Activated CD8-positive, alpha-beta T cell treated with anti-CD3 and anti-CD28 coated beads for 36 hours (primary cell): ENCODE measurements at places on chromosomes 3 and 15. TPM values are rescaled to one million over a fixed set of nuclear protein-coding genes. Genes with fewer than 3 reads are reported as not detected.

The IL17RB gene
- not detected for total RNA-seq

The CGNL1 gene
- not detected for total RNA-seq

The MUC20 gene
- total RNA-seq, result 0.65 TPM

The B4GALT4 gene
- total RNA-seq, result 15.2 TPM

The MYL3 gene
- total RNA-seq, result not detected

The SAMD7 gene
- not detected for total RNA-seq

The FOXB1 gene
- total RNA-seq, result 0.13 TPM

The DISP2 gene
- total RNA-seq, result 0.20 TPM

The OIP5 gene
- 13.6 TPM for total RNA-seq

The NR1I2 gene
- 1.0 TPM for total RNA-seq

The CNTN4 gene
- not detected for total RNA-seq

- DNase-seq, result peak; percentile 4
Observed at GRCh38 chr3:150840802-150841515, 64.3 kb downstream of the MINDY4B start.

- no peak for DNase-seq
Observed at GRCh38 chr3:149377408-149378364, at the start of gene TM4SF1. Gene TM4SF1, minus strand, starts transcription at chr3:149377649. Its CDS starts 102 bp downstream, at chr3:149377547.

- no peak for DNase-seq
Observed at GRCh38 chr3:194610689-194611088, 22.5 kb downstream of the TMEM44 start.

DNA sequence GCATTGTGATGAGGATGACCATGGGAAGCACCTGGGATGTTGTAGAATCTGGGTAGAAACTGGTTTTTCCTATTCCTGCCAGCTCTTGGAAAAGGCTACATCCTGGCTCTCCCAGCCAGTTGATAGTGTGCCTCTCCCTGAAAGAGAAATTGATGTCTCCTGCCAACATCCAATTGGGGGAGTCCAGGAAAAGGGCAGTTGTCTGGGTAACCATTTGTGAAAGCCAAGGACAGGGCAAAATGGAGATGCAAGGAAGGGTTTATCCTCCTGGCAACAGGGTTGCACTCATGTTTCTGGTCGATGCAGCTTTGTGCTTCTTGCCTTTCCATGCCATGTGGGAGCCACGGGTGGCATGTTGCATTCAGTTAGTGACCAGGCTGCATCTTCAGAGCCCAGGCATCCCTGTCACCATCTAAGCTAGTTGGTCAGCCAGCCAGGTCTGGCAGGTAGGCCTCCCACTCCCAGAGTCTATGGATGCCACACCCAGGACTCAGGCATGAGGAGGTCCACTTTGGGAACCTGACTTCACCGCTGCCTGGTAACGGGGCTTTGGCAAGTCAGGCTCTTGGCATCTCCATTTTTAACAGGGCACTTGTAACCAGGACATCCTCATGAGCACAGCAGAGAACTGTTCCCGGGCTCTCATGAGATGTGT is 153.5 kb downstream of the DNAJB8 start:
- DNase-seq, result no peak

GRCh38 chr3:22916933-22917332 is 286.2 kb upstream of the UBE2E2 start:
- no peak for DNase-seq

- no peak for DNase-seq
Observed at GRCh38 chr3:12878141-12878574, 36.8 kb upstream of the RPL32 start.

DNA sequence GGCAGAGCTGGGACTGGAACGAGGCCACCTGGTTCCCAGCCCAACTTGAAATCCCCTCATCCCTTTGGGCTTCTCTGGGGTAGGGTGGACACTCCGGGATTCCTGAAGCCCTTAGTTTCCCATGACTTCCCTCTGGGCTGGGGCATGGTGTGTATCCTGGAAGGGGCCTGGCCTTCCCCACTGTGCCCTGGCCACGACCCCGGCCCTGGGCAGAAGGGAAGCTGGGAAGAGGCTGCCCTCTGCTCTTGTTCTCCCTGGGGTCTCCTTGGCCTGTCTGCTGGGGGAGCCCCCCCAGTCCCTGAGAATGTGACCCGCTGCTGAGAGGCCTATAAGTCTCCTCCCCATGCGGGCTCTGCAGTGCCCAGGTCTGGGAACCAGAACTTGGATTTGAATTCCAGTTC is 104.9 kb downstream of the LINGO1 start:
- no peak for DNase-seq

DNA sequence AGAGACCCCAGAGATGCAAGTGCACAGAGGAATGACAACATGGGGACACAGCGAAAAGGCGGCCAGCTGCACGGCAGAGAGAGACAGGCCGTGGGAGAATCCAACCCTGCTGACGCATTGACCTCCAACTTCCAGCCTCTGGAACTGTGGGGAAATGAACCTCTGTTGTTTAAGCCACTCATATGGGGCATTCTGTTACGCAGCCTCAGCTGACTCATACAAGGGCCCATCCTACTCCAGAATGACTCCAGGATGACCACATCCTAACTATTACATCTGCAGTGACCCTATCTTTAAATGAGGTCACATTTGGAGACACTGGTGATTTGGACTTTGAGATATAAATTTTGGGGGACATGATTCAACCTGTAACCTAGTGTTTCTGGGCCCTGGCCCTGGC is 44.0 kb downstream of the KLF15 start:
- DNase-seq, result no peak

DNA sequence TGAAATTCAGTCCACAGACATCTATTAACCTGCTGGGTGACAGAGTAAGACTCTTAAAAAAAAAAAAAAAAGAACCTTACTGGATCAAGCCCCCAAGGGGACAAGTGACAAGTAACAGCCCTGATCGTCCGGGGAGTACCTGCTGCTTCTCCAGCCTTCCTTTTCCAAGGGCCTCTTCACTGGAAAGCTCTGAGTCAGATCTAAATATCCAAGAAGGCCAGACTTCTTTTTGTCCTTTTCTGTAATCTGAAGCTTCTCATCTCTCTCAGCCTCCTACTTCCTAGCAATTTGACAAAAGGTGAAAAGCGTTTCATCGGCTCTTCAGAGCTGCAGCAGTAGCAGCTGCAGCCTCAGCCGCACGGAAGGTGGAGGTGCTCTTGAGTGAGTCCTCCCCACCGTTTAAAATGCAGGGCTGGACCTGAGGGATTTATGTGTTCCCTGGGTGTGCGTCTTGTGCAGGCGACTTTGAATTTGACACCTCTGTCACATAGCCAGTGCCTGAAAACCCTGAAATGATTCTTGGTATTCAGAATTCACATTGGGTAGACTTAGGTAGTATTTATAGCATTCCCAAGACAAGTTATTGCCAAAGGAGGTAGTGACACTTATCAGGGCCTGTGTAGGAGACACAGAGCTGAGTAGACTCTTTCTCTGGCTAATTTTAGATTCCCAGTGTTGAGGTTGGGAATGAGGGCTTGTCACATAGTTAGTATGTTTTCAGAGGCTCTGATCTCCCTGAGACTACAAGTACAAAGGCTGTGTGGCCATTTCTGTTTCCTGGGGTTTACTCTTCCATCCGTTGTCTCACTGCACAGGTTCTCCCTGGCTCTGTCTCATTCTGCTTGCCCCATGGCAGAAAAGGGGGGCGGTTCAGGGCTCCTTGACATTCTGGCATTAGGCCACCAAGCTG is 291.2 kb upstream of the C2CD4B start:
- DNase-seq, result no peak

GRCh38 chr3:61311044-61311443 is 59.8 kb upstream of the FHIT start:
- no peak for DNase-seq

- DNase-seq, result peak; percentile 35
Observed at GRCh38 chr3:187746442-187747281, 1.4 kb upstream of the BCL6 start.

- no peak for DNase-seq
Observed at GRCh38 chr3:7669641-7670040, 808.7 kb downstream of the GRM7 start.

DNA sequence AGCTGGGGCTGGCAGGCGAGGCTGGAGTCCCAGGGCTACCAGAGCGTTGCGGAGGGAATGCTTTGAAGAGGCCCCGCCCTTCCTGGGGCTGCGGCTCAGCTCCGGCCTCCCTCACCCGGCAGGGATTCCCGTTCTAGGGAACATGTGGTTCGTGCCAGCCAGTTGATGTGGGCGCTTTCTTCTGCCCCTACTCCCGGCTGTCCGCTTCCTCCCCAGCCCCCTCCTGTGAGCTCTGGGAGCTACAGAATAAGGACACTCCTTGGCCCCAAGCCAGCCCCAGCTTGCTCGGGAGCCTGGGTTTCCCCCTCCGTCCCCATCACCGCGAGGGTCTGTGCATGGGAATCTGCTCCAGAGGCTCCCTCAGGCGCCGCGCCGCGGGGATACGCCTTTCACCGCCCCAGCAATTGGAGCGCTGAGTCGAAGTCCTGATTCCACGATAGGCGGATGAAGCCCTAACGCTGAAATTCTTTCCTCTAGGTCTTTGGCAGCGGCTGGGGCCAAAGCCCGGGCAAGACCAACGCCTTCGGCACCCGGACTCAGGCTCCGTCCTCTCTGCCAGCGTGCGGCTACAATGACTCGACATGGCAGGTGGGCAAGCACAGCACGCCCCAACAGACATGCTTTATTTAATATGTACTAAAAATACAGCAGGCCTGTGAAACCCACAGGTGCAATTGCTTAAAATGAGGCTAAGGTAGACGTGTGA is 69.5 kb downstream of the KLF15 start:
- DNase-seq, result no peak

GRCh38 chr3:120604784-120605183 is 8.6 kb downstream of the NDUFB4 start:
- no peak for DNase-seq

DNA sequence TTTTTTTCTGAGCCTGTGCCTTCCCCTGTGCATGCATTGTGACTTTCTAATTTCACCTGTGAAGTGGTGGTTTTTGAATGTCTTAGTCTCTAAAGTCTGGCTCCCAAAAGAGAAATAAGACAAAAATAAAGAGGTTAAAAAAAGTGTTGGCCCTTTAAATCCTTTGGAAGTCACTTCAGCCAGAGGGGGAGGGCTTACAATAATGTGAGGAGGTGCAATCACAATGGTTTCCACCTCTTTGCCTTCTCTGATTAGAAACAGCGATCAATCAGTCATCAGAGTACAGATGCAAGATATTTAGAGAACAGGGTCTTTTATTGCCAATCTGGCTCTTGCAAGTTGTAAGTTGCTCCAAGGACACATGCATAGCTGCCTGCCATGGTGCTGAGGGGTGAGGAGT is 64.1 kb upstream of the GCSAM start:
- no peak for DNase-seq

DNA sequence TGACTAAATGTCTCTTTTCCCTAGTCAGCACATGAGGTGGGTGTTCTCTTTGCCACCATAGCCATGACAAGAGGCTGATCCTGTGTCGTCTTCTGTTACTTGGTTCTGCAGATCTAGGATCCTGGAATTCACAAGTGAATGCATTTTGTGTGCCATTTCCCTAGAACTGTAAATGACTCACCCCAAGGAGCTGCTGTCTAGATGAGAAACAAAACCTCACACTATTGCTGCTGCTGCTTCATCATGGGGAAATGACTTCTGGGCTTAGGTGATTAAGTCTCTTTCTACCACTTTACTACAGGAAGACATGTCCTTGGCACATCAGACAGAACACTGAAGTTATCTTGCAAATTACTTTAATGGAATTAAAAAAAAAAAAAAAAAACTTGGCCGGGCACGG is 54.9 kb downstream of the SLCO3A1 start:
- no peak for DNase-seq

GRCh38 chr15:78341057-78341987 is 1.2 kb downstream of the CRABP1 start:
- no peak for DNase-seq

DNA sequence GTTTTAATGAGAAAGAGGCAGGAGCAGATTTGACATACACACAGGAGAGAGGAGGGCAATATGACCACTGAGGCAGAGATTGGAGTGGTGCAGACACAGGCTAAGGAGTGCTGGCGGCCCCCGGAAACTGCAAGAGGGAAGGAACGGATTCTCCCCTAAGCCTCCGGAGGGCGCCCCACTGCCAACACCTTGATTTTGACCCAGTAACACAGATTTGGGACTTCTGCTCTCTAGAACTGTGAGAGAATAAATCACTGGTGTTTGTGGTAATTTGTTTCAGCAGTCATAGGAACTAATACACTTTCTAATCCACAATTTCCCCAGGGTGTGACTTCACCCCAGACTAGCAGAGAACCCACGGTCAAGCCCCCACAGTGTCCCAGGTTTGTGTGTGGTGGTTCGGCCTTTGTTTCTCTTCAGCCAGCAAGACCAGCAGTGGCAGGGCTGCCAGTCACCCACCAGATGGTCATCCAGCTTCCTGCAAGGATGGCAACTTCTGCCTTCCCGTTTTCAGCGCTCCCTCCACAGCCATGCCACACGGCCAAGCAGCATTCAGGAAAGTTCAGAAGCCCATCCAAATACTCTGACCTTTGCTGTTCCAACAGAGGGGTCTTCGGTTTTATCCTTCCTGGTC is 23.6 kb upstream of the TSPAN3 start:
- peak; percentile 34 for DNase-seq

GRCh38 chr3:153809097-153809496 is 312.1 kb upstream of the ARHGEF26 start:
- no peak for DNase-seq

DNA sequence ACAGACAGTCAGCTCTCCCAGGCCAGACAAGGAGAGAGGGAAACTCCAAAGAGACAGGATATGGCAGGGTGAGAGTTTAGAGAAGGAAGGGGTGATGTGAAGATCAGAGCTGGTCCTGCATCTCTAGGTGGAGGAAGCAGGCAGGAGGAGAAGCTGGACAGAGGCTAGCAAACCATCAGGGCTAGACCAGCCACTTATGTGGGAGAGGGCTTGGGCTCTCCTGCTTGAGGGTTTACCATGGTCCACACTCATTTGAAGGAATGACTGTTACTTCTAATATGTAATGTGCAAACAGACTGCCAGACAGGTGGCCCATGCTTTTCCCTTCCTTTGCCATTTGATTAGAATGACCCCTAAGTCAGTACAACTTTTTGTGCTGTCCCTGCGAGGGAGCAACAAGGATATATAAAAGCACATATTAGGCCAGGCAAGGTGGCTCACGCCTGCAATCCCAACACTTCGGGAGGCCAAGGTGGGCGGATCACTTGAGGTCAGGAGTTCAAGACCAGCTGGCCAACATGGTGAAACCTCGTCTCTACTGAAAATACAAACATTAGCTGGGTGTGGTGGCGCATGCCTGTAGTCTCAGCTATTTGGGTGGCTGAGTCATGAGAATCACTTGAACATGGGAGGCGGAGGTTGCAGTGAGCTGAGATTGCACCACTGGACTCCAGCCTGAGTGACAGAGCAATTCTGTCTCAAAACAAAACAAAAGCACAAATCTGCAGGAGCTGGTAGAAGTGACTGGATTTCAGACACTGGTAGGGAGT is 41.0 kb upstream of the MANF start:
- DNase-seq, result no peak

DNA sequence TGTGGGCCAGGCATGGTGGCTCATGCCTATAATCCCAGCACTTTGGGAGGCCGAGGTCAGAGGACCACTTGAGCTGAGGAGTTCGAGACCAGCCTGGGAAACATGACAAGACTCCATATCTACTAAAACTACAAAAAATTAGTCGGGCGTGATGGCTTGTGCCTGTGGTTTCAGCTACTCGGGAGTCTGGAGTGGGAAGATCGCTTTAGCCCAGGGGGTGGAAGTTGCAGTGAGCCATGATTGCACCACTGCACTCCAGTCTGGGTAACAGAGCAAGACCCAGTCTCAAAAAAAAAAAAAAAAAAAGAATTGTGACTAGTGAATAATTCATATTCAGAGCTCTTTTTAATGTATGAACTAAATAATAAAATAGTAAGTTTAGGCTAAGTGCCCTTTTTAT is 87.8 kb upstream of the TSEN2 start:
- DNase-seq, result no peak

GRCh38 chr3:70743754-70744153 is 431.3 kb upstream of the MDFIC2 start:
- DNase-seq, result no peak

GRCh38 chr15:80982205-80982604 is 7.4 kb downstream of the MESD start:
- peak; percentile 30 for DNase-seq
